Activated CD8-positive, alpha-beta memory T cell treated with anti-CD3 and anti-CD28 coated beads for 48 hours (primary cell): ENCODE measurements at places on chromosomes 11 and 22.

DNA sequence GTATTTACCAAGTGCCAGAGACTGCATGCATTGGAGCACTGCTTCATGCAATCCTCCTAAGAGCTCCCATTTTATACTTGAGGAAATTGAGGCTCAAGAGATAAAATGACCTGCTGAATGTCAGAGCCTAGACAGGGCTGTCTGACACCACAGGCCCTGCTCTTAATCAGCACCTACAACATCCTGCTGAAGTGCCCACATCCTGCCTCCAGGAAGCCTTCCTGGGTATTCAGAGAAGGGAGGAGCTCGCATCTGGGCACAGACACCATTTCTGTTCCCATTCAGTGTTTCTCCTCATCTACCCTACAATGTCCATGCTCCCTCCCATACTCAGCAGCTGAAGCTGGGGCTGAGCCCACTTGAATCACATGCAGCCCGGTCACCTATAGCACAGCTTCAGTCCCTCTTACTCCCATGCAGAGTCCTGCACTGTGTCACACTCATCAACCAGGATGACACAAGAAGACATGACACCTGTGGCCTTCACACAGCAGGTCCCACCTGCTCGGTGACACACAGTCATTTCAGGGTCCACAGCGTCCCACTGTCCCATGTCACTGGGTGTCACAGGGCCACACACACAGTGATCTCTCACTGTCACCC, 53.1 kb downstream of the PDE2A start:
- no peak for DNase-seq

GRCh38 chr22:37213218-37213855, 1.1 kb upstream of the SSTR3 start:
- DNase-seq: no peak

DNA sequence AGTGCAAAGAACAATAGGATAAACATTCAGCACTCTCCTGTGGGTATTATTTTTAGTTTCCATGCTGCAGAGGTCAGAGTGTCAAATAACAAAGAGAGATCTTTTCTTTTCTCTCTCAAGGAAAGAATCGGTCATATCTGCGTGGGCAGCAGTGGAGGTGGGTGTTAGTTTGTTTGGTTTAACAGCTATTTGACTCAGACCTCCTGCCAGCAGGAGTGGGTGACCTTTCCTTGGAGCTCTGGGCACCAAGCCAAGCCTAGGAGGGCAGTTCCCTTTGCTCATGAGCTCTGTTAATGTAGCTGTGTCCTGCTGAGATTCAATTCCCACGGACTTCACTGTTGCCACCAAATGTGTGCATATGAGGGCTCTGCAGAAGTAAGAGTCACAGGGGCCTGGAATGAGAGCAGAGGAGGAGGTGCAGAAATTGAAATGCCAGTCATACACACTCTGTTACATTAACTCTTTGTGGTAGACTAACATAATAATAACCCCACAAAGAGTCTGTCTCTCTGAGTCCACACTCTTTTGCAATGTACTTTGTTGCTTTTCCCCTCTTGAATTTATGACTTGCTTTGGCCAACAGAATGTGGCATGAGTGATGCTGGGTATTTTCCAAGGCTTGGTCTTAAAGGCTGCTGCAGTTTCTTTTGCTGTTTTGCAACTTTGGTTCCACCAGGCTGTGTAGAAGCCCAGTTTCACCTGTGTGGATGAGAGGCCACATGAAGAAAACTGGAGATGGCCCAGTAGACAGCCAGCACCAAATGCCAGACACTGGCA, 76.0 kb upstream of the GRK3 start:
- DNase-seq: peak; percentile 49

DNA sequence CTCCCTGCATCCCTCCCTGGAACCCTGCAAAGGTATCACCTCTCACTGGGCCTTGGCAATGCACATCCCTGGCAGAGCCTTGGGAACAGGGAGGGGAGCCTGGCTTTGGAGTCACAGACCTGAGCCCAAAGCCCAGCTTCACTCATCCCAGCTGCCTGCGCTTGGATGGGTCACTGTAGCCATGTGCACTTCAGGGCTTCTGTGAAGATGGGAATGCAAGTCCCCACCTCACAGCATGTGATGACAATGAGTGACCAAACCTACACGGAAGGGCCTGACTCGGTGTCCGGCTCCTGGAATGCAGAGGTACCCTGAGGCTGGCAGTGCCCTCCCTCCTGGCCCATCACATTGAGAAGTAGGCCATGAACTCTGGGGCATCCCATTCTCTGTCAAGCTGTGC, 22.8 kb upstream of the BAIAP2L2 start:
- no peak for DNase-seq

- DNase-seq: no peak
These were observed 965 bp downstream of the OSBPL5 start for GRCh38 chr11:3164138-3164551.

DNA sequence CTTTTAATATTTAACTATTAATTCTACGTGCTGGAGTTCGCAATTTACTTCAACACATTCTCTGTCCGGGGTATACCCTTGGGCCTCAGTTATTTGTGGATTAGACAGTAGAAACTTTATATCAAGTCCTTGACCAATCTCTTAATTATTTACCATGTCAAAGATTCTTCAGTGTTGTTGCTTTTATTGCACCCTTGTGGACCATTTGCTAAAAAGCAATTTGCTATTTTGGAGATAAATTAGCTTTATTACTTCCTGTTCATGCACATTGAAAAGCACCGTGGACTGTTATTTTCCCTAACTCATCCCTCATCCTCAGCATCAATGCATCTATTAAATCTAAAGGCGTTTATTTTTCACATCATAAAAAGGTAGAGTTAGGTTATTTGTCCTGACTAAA, 609.9 kb downstream of the CNTN5 start:
- DNase-seq: no peak

- no peak for DNase-seq
These were observed 7.0 kb upstream of the DDX17 start for GRCh38 chr22:38513063-38513462.

DNA sequence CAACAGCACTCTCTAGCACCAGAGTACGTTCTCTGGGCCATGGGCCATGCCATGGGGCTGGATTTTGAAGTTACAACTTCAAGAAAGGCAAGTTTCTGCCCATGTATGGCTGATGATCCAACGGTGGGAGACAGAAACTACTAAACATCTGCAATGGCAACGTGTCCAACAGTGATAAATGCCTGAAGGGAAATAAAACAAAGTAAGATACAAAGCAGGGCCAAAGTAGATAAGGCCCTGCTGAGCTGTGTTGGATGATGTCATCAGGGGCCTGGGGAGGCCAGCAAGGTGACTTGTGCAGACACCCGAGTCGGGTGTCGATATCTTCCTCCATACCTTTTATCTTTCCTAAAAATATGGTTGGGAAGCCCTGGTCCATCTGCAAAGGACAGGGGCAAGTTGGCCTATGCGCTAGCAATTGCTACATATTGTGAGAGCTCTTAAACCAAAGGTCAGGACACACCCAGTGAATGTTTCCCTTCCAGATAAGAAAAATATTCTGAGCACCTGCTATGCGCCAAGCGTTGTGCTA, 487.2 kb downstream of the MN1 start:
- no peak for DNase-seq

GRCh38 chr11:35491231-35491871, 34.1 kb downstream of the PAMR1 start:
- no peak for DNase-seq

GRCh38 chr11:34987617-34988016, 71.2 kb downstream of the PDHX start:
- DNase-seq: no peak

GRCh38 chr11:127866109-127866508, 721.2 kb downstream of the ETS1 start:
- no peak for DNase-seq

GRCh38 chr11:15034687-15035267, 38.6 kb upstream of the CALCB start:
- no peak for DNase-seq

DNA sequence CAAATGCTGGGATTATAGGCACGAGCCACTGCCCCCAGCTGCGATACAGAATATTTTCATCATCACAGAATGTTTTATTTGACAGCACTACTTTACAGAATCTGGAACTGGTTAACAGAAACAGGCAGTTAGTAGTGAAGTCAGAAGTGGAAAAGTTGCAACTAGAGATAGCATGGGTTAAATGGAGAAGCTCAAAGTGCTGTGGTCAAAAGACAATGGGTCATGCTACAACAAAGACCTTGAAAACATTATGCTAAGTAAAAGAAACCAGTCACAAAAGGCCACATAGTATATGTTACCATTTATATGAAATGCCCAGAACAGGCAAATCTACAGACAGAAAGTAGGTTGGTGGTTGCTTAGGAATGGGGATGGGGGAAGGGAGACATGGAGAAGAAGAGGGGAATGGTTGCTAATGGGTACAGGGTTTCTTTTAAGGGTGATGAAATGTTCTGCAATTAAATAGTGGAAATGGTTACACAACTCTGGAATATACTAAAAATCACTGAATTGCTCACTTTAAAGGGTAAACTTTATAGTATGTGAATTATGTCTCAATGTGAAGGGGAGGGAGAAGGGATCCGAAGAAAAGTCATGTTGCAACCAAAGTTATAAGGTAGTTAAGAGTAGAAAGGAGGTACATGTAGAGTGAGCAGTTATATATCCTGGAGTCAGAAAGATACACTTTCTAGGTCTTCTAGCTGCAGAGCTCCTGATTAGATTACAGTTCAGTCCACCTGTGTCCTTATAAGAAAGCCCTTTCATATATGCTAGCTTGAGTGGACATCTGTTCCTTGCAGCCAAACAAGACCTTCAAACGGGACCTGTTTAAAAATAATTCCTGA, 46.3 kb upstream of the RAPSN start:
- DNase-seq: no peak

- no peak for DNase-seq
These were observed 88.8 kb upstream of the CLDN5 start for GRCh38 chr22:19612866-19613572.
